Cortex of kidney (tissue), 1 donor: ENCODE measurements at places on chromosomes 7 and 10.

DNA sequence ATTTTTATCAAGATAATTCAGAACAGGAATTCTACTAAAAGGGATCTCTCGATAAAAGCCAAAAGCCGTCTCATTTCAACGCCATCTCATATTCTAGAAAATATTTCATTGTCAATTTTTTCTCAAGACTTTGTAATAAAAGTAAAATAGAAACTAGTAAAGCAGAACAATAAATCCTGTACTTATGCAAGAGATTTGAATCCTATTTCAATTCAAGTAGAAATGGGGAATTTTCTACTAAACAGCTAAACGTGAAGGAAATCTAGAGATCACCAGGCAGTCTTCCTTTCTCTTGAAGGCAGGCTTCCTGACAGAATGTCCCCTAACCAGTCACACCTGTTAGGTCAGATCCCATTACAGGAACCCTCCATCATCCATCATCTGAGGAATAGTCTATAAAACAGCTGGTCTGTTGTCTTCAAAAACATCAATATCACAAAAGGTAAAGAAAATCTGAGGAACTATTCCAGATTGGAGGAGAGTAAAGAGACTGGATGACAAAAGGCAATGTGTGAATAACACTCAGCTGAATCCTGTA is 23.7 kb downstream of the USP6NL start:
- no peak for DNase-seq

DNA sequence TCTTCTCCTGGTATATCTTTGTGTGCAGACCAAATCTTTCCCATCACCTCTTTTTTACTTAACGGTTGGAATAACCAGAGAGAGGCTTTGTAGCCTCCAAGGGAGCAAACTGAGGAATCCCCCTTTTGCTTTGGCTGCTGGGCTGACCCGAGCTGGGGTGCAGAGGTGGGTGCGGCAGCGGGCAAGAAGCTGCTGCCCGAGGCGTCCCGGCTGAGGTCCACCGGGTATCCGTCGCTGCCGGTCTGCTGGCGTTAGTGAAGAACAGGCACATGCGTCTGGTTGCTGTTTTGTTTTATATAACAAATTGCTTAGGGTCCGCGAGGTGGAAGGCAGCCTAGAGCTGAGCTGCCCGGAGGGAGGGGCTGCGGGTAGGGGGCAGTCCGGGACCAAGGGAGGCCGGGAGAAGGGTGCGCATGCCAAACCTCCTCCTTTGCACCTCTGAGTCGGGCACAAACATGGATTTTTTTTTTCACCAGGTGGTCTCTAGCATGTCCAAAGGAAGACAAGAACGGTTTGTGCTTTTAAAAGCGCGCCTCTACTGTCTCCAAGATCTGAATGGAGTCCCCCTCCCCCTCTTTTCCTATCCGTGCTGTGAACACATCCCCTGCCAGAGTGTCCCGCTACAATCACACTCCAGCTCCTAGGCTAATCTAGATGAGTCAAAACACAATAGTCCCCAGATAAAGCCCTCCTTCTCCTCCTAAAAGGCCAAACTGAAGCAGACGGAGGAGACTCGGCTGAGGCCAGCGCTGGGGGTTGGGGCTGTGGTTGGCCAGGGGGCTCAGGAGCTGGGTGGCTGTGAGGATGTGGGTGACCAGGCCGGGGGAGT is 6.8 kb upstream of the GATA3 start:
- DNase-seq: no peak

GRCh38 chr7:620056-620455 is 100.4 kb upstream of the PDGFA start:
- no peak for DNase-seq

- no peak for DNase-seq
Observed at GRCh38 chr7:37286454-37286832, 162.2 kb downstream of the ELMO1 start.

DNA sequence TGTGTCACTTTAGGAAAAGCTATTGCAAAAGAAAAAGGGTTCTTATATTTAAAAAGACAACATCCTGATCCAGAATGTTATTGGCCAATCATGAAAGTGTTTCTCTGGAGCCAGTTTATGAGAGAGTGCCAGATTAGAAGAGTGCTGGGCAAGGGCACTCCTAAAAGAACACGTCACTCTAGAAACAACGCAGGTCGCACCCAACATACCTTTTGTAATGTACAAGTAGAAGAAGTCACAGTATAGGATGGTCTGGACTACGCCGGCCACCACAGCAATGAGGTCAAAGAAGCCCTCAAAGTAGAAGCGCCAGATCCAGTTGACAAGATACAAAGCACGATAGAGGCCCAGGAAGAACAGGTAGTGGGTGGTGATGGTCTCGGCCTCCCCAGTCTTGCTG is 18.1 kb upstream of the DAGLB start:
- no peak for DNase-seq
